ENCODE measurements at places on chromosomes 5 and 9.

GRCh38 chr9:121735065-121735792, 83.8 kb downstream of the DAB2IP start:
- DNase-seq, result no peak

DNA sequence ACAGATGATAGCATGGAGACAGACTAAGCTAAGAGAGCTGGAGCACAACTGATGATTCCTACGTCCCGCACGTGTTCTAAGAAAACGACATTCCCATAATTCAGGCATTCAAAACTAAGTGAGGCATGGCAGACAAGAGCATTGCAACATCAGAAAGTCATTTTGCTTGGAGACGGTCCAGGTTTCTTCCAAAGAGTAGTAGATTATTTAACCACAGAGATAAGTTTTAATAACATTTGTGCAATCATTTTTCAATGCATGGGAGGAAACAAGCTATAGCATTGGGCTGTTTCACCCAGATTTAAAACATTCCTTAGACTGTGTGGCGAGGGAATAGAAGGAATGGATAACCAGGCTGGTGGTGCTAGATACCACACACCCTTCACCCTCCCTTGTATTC, 117.2 kb downstream of the APBA1 start:
- no peak for DNase-seq

- no peak for DNase-seq
Measured at GRCh38 chr5:96337048-96337781, 95.8 kb downstream of the PCSK1 start.

DNA sequence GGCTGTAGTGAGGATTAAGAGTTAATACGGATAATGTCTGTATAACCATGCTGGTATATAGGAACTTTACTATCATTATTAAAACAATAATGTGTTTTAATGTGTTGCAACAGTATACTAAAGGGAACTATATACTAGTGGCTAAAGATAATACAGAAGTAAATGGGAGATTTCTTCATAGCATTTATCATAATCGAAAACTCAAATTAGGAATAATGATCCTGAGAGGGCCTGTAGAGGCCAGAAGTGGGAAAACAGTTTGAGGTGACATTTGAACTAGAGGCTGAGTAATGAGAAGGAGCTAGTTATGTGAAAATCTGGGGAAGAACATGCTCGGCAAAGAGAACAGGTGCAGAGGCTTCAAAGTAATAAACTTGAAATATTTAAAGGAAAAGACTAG, 2.9 kb downstream of the TCERG1 start:
- no peak for DNase-seq

DNA sequence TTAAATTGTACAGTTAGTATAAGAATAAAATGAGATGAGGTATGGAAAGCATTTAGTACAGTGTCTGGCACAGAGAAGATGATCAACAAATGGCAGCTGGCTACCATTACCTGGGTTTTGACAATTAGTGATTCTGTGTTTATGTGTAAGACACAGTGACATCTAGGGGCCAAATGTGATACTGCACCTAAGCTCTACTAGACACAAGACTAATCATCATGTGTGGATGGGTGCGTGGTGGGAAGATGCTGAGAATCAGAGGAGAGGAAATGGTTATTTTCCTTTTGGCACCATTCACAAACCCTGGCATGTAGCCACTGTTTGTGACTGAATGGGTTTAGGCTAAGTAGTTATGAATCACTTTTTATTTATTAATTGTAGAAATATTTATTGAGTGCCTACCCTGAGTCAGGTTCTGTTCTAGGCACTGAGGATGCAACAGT, 109.8 kb upstream of the TBC1D2 start:
- DNase-seq, result no peak

DNA sequence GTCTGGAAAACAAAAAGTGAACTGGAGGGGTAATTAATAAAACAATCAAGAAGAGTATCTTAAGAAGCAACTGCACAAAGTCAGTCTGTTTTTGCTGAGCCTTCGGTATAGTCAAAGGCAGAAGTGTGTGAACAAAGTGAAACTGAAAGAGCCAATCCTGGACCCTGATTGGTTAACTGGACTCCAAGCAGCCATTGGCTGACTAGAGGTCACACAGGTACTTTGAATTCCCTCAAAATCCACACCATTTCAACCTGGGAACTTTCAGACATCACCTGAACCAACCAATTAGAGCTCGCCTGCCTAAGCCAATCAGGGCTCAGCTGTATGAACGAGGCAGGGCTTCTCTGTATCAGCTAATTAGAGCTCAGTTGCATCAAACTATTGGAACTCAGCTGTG, 286.7 kb downstream of the TLE4 start:
- no peak for DNase-seq

GRCh38 chr9:115367780-115368525, 250.0 kb upstream of the TNC start:
- DNase-seq, result no peak

GRCh38 chr5:144583541-144584449, 413.1 kb downstream of the KCTD16 start:
- no peak for DNase-seq

DNA sequence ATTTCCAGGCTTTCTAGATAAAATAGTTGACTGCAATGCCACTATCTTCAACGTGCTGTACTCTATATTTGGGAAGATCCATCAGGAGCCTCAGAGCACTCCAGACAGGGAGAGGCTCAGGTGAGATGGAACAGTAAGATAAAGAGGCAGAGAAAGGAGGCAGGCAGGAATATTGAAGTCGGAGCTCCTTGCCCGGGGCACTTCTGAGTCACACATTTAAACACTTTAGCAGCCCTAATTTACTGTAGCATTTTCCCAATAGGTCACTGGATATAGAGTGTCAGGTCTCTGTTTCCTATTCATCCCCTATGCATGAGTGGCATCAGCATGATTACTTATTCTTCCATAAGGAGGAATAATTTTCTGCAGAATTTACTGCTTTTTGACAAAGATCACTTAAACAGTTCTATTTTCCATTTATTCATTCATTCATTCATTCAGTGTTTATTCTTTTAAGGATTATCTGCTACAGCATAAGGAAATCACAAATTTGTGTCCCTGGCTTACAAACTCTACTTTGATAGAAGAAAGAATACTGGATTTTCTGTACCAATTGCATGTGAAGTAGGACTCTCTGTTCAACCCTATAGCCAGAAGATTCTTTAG, 170.7 kb downstream of the MAPKAP1 start:
- DNase-seq, result no peak

- DNase-seq, result no peak
Measured at GRCh38 chr5:59117320-59117719, 534.4 kb downstream of the RAB3C start.

- no peak for DNase-seq
Measured at GRCh38 chr9:130072515-130073235, 19.0 kb downstream of the GPR107 start.

GRCh38 chr5:60401526-60401925, 298.4 kb downstream of the DEPDC1B start:
- DNase-seq, result no peak

DNA sequence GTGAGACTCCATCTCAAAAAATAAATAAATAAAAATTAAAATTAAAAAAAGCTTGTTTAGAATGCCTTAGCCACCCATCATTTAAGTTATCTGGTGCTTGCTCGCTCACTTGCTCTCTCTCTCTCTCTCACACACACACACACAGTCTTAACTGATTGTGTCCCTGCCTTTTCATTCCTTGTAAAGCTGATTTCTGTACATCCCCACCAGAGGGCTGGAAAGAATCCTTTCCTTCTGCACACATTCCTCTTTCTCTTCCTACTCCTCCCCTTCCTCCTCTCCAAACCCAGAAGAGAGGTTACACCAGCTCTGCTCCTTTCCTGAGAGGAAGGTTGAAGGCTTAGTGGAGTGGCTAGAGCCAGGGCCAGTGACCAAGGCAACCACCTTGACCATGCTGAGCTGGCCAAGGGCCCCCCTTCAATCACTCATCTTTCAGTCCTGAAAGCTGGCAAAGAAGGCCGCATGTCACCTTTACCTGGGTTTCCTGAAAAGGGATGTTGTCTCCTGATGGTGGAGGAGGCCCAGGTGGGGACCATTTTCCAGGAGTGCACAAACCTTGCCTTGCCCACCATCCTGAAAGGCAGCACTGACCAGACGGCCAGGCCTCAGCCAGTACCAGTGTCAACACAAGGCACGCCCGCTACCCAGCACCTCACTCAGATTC, 25.6 kb downstream of the STK10 start:
- DNase-seq, result no peak

DNA sequence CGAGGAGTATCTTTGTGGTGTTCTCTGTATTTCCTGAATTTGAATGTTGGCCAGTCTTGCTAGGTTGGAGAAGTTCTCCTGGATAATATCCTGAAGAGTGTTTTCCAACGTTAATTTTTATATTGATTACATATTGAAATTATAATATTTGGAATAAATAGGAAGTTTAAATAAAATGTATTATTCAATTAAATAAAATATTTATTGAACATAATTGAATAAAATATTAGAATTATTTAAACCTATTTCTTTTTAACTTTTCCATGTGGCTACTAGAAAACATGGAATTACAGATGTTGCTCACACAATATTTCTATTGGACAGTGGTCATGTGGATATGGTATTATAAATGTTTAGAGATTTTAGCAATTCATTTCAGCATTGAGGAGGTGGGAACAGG, 170.8 kb upstream of the FST start:
- no peak for DNase-seq

- DNase-seq, result no peak
Measured at GRCh38 chr5:116456036-116456435, 118.6 kb downstream of the SEMA6A start.

GRCh38 chr9:88221105-88221504, 82.8 kb upstream of the SPATA31C2 start:
- DNase-seq, result no peak

DNA sequence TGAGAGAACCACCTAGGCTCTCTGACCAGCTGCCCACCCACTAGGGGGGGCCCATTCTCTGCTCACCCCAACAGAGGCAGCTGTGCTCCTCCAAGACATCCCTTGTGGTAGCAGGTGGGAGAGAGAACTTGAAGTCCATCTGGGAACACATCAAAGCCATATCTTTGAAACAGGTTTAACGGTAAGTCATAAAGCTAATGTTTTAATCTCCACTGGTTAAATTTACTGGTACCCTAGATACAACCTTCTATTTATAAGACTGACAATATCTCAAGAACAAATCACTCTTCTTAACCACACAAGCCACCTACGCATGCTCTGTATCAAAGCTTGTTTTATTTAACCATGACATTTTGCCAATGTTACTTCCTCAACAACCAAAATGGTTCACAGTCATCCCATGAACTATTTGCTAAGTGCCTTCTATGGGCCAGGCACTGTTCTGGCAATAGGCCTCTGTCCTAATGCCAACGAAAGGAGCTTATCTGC, 20.4 kb downstream of the AUH start:
- DNase-seq, result no peak

- no peak for DNase-seq
Measured at GRCh38 chr5:113378081-113378480, 56.7 kb downstream of the TSSK1B start.

- no peak for DNase-seq
Measured at GRCh38 chr5:77065256-77065655, 21.8 kb downstream of the ZBED3 start.

GRCh38 chr9:89079391-89079790, 88.1 kb downstream of the S1PR3 start:
- DNase-seq, result no peak

DNA sequence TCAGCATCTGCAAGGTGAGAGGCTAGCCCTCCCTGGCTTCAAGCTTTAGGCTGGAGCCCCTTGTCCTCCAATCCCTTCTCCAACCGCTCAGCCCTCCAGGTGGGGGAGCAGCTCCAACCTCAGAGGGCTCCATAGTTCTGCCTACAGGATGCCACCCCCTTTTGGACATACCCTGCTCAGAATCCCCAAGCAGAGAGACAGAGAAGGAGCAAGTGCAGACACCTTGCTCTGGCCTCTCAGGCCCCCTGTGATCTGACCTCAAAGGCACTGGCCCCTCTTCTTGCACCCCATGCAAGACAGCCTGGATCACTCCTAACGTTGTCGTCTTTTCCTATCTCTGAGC, 101.6 kb downstream of the C5orf15 start:
- DNase-seq, result no peak
